ENCODE measurements at places on chromosomes 3 and 15.
A peak's percentile ranks its signal among the peaks of the same experiment; 100 is the strongest.

DNA sequence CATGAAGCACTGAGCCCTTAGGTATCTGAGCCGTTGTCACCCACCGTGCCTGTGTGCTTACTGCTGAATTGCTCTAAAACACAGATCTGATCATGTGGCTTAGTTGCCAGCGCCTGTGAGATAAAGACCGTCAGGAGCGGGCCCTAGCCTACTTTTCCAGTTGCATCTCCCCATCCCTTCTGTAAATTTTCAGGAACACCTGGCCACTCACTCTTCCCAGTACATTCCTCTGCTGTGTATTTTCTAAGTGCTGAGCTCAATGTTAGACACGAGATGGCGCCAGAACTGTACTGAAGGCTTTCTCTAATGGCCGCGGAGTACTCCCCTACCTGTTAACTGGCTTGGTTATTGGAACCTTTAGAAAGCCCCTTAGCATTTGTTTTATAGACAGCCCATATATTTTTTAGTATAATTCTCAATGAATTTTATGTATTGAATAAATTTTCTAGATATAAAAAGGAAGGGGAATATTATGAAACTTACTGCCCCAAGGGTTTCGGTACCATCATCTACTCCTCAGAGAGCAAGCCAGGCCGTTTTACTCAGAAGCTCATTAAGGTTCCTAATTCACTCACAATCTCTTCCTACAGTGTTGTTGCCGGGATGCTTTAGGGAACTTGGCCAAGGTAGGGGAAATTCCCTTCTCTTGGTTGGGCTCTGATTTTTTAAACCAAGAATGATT lies 16.7 kb upstream of the WNT7A start:
- peak; percentile 34 for DNase-seq

- no peak for DNase-seq
Measured at GRCh38 chr3:115381931-115382330, 234.8 kb upstream of the ZBTB20 start.

- no peak for DNase-seq
Measured at GRCh38 chr15:47744496-47744895, 27.2 kb downstream of the SEMA6D start.

DNA sequence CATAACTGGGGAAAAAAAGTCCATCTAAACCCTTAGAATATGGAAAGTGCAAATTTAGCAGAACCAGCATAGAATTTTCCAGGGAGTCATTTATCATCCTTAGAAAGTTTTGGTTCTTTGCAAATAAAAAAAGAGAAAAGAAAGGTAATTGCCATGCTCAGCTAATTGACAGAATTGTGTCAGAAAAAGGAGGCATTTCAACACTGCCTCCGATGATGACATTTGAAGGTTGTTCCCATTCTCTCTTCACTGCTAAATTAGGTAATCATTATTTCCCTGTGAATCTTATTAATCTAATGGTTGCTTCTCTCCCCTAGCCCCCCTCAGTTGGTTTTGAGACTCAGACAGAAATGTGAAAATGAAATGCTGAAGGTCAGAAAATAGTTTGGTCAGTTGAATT lies 139.2 kb downstream of the PDCD6IP start:
- no peak for DNase-seq

DNA sequence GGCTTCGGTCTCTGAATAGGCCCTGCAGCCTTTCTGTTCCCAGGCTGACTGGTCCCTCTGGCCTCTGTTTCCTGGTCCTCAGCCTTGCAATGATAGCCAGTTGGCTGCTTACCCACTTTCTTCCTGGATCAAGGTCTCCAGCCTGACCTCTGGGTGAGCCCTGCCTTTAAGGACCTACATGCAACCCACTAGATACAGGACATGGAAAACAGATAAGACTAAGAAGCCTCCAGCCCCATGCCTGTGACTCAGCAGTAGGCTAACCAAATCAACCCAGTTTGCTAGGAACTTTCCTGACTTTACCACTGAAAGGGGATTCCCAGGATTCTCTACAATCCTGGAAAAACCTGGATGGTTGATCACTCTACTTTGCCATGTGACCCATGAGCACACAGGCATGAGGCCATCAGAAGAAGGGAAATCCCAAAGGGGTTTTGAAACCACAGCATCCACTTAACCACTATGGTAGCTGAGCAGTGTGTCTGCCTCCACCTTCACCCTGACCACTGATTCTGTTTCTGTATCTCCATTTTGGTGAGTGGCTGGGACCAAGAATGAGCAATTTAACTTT lies 188.1 kb downstream of the CHST2 start:
- no peak for DNase-seq

DNA sequence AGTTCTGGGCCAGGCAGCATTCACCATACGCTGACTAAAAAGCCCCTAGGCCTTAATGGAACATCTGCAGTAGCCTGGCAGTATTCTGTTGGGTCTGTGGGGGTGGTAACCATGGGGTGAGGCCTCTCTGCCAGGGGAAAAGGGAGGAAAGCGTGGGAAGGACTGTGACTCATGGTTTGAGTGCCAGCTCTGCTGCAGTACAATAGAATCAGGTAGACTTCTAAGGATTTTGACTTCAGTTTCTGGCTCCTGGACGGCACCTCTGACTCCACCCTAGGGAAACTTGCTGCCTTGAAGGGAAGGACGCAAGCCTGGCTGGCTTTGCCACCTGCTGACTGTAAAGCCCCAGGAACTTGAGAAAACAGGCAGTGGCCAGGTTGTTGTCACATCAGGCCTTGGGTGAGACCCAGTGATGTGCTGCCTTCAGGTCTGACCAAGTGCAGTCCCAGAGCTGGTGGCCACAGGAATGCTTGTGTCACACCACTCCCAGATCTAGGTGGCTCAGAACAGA lies 148.6 kb downstream of the SUCNR1 start:
- DNase-seq: no peak

Measured in activated T-cell treated with anti-CD3 and anti-CD28 coated beads for 1 hour (primary cell).